ENCODE measurements at places on chromosomes 16 and 17.
A peak's percentile ranks its signal among the peaks of the same experiment; 100 is the strongest.

DNA sequence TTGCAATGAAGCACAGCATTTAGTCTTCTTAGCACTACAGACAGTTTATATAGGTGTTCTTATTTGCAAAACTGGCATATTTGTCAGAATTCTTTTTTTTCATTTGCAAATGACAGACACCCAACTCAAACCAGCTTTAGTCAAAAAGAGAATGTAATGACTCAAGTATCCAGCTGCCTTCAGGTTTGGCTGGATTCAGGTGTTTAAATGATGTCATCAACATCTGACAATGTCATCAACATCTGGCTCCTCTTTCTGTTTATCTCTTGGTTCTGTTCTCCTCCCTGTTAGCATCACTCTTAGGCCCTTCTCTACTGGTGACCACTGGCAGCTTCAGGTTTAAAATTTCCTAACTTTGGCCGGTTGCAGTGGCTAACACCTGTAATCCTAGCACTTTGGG is 18.9 kb downstream of the TMC5 start:
- no peak for DNase-seq

GRCh38 chr17:12320286-12320685 is 299.6 kb downstream of the MAP2K4 start:
- no peak for DNase-seq

GRCh38 chr17:5078106-5079028 is at the start of gene ZFP3:
Gene ZFP3, plus strand, starts transcription at chr17:5078467. Its CDS starts 13,038 bp downstream, at chr17:5091505.
- DNase-seq = peak; percentile 73

- no peak for DNase-seq
Measured at GRCh38 chr17:44358066-44358465, 5.6 kb downstream of the FAM171A2 start.

DNA sequence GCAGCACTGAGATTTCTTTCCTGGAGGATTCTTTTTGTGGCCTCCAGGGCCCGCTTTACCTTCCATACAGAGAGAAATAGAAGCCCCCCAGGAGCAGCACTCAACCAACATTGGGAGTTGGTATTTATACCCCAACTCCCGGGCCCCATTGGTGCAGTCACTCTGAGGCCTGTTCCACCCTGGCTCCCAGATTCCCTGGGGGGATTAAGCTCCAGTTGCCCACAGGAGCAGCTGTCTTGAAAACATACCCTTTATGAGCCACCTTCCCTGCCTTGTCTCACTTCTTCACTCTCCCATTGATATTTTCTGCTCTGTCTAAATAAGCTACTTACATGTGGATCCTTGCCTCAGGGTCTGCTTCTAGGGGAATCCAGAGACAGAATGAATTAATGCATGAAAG is 167.8 kb downstream of the KATNIP start:
- no peak for DNase-seq

DNA sequence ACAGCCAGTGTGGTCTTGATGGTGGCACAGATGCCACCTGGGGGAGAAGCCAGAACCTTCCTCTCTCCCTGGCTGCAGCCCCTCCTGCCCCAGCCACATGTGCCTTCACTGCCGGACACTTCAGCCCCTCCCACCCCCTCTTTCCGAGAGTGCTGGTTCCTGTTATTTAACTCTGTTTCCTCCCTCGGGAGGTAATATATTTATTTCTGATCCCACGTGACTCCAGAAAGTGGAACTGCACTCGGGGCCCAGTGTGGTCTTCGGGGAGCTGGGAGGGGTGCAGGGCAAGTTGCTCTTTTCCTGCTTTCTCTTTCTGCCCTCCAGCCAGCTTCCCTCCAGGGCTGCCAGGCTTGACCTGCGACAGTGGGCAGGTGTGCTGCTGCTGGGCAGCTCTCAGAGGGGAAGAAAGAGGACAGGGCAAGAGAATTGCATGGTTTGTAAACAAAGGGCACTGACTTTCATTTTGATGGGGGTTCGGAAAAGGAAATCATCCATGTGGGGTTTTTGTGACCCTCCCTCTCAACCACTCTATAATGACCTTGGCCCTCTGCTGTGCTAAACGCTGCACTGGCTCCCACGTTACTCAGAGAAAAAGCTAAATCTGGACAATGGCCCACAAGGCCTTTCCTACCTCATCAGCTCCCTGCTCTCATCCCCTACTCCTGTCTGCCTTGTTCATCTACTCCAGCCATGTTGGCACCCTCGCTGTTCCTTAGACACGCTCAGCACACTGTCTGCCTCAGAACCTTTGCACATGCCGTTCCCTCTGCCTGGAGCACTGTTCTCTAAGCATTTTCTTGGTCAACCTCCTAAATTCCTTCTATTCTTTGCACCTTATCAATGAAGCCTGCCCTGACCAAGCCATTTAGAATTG is 8.2 kb upstream of the CIITA start:
- DNase-seq = no peak

- no peak for DNase-seq
Measured at GRCh38 chr17:40916366-40916765, 21.1 kb downstream of the KRT23 start.

DNA sequence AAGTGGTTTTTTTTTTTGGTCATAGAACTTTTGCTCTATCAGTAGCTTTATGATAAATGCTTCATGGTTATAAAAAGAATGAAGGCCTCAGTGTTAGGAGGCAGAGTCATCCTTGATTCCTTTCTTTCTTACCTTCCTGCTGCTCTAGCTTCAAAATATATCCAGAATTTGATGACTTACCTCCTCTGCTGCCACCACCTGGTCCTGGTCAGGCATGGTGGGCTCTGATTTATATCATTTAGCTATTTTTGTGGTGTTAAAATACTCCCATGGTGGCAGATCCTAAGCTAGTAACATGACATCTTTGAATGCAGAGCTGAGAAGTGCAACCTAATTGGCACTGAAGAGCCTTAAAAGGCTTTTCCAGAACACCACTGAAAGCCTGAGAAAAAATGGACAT is 508.8 kb upstream of the CDH8 start:
- no peak for DNase-seq

GRCh38 chr17:21090902-21091618 is 35.7 kb upstream of the DHRS7B start:
- no peak for DNase-seq

GRCh38 chr17:5695480-5695879 is 111.2 kb upstream of the NLRP1 start:
- no peak for DNase-seq

GRCh38 chr16:2937170-2937569 is 25.4 kb downstream of the FLYWCH1 start:
- DNase-seq = no peak

DNA sequence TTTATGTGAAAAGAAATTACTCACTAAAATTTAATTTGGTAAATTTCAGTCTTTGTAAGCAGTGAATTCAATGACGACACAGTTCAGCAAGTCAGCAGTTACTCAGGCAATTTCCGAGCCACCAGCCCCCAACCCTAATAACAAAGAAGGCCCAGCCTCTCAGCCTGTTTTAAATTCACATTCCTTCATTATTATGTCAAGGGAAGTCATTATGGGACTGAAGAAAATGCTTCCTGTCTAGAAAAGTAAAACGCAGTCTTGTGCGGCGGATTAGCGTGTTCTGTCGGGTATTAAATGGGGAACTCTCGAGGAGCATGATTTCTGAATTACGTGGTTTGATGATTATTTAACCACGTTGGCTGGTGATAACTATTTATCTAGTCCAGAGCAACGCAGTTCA is 177.6 kb downstream of the AIPL1 start:
- DNase-seq = no peak

DNA sequence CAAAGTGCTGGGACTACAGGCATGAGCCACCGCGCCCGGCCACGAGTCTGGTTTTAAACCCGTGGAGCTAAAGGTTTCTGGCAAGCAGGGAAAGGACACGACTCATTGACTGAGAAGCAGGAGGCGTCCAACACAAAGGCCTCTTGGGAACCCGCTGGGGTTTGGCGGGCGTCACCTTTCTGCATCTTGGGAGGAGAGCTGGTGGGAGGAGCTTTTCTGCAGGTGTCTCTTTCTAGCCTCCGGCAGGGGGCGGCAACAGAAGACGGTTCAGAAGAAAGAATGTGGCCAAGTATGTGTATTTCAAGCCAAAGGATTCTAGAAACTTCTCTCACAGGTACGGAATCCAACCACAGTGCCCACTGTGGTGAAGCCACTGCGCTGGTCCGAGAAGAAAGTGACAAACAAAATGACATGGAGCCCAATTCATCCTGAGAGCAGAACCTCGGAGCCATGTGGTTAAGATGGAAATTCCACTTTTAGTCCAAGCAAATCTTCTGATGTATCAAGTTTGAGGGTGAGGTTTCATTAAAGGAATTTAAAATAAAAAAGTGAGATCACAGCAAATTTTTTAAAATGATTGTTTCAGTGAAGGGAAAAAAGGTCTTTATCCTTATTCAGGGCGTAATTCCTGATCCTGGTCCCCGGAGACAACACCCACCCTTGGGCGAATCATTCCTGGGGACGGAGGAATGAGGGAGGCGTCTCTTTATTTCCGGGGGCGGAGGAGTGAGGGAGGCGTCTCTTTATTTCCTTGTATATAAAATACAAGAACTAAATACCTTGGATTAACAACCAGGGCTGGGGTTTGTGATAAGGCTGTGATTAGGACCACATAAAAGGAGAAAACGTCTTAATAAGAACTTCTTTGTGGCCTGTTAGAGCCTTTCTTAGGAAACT is 97.6 kb downstream of the MRM3 start:
- peak; percentile 29 for DNase-seq

DNA sequence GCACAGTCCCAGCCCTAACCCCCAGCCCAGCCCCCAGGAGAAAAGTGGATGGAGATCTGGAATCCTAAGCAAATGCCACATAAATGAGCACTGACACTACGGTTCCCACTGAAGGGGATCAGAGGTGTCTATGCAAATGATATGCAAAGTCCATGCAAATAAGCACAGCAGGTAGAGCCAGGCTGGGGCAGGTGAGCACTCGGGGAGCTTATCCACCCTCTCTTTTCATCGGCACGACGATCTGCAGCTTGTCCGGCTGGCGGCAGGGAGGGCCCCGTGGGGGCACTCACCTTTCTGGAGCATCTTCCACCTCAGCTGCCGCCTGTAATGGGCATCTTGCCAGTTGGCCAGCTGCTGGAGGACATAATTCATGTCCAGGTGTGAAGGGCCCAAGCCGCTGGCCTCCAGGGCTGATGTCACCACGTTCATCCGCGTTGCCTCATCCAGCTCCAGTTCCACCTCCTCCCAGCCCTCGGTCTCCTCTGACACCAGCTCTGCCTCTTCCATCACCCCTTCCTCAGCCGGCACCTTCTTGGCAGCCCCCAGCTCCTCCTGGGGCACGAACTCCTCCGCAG is 9.9 kb downstream of the HAP1 start:
- DNase-seq = no peak

DNA sequence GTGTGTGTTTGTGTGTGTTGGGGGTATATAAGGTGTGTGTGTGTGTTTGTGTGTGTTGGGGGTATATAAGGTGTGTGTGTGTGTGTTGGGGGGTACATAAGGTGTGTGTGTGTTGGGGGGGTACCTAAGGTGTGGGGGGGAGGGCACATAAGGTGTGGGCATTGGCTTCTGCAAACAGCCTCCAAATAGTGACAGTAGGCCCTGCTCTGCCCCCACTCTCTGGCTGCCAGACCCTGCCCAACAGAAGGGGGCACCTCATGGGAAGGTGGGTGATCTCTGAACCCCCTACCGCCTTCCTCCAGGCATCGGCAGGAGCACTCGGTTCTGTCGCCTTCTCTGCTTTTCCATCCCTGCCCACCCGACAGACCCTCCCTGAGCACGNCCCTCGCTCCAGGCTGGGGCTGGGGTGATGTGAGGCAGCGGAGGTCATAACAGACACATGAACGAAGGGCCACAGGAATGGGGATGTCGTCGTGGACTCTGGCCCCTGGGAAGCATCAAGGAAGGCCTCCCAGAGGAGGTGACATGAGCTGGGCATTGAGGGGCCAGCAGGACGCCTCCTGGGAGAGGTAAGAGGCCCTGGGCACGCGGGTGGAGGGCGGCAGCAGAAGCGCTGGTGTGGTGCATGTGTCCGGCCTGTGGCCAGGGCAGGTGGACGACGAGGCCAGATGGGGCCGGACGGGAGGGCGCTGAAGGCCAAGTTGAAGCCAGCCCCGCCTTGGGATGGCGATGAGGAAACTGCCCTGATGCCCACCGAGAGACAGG is 136.6 kb upstream of the RPH3AL start:
- DNase-seq = peak; percentile 8

- no peak for DNase-seq
Measured at GRCh38 chr17:7191571-7192270, 12.6 kb upstream of the ASGR1 start.

- no peak for DNase-seq
Measured at GRCh38 chr17:81054881-81055370, 20.0 kb downstream of the BAIAP2 start.

GRCh38 chr17:82204831-82205719 is 7.6 kb downstream of the CCDC57 start:
- no peak for DNase-seq

All from stimulated activated CD8-positive, alpha-beta memory T cell treated with anti-CD3 and anti-CD28 coated beads, Interleukin-7, amount 100 ng/mL, for 4 hours (primary cell).